Thymus (tissue), 14 donors: ENCODE measurements at places on chromosomes 4 and X. TPM values are rescaled to one million over a fixed set of nuclear protein-coding genes. Genes with fewer than 3 reads are reported as not detected.

SLC38A5 gene
- 19.6 TPM for polyA plus RNA-seq

TIGD4 gene
- polyA plus RNA-seq: 0.43 TPM

SHROOM4 gene
- 0.59 TPM for polyA plus RNA-seq

ARSJ gene
- 1.1 TPM for polyA plus RNA-seq

TLR8 gene
- 0.78 TPM for polyA plus RNA-seq

MAP9 gene
- polyA plus RNA-seq: 2.8 TPM

DMP1 gene
- 1.1 TPM for polyA plus RNA-seq

CT45A1 gene
- polyA plus RNA-seq: not detected

ABCD1 gene
- polyA plus RNA-seq: 6.8 TPM

HERC5 gene
- 19.1 TPM for polyA plus RNA-seq

RASGEF1B gene
- polyA plus RNA-seq: 19.9 TPM

SSX2 gene
- polyA plus RNA-seq: not detected

NALF2 gene
- polyA plus RNA-seq: 0.14 TPM

FDCSP gene
- 61.2 TPM for polyA plus RNA-seq

GATA1 gene
- 0.14 TPM for polyA plus RNA-seq

MAB21L2 gene
- 0.82 TPM for polyA plus RNA-seq

VSIG4 gene
- 23.3 TPM for polyA plus RNA-seq

SPANXD gene
- not detected for polyA plus RNA-seq

ATP1B4 gene
- polyA plus RNA-seq: 0.05 TPM

HTT gene
- polyA plus RNA-seq: 17.9 TPM

IL21 gene
- polyA plus RNA-seq: 0.48 TPM

GAGE2A gene
- 0.14 TPM for polyA plus RNA-seq

SYAP1 gene
- 18.2 TPM for polyA plus RNA-seq

ATP2B3 gene
- polyA plus RNA-seq: 0.02 TPM

MID2 gene
- 1.4 TPM for polyA plus RNA-seq

SMIM43 gene
- polyA plus RNA-seq: 0.43 TPM

YTHDC1 gene
- 90.8 TPM for polyA plus RNA-seq

HOPX gene
- polyA plus RNA-seq: 99.6 TPM

CT47C1 gene
- not detected for polyA plus RNA-seq

TMPRSS11F gene
- polyA plus RNA-seq: 0.18 TPM

IQCM gene
- 0.02 TPM for polyA plus RNA-seq

AFM gene
- 0.02 TPM for polyA plus RNA-seq

COX7B2 gene
- not detected for polyA plus RNA-seq

NOA1 gene
- 10.7 TPM for polyA plus RNA-seq
